ENCODE measurements at places on chromosomes 13 and 19.

DNA sequence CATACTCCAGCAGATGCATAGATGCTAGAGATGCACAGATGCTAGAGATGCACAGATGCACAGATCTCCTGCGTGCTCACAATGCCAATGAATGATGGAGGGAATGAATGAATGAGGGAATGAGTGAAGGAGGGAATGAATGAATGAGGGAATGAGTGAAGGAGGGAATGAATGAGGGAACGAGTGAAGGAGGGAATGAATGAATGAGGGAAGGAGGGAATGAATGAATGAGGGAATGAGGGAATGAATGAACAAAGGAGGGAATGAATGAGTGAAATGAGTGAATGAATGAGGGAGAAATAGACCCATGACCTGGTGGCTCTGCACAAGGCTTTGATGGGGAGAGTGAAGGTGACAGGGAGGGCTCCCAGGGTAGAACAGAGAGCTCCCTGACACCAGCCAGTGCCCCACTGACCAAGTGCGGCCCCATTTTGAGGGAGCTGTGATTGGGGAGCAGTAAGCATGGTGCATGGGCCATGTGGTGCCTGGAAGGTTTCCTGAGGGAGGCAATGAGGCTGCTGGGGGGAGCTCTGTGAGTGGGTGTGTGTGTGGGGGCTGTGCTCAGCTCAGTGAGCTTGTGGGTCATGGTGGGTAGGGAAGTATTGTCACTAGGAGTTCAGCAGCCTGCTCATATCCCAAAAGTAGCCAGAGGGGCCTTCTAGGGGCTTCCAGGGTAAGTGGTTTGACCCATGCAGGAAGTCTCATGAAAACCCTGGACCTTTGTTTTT, 12.7 kb downstream of the SLC27A1 start:
- no peak for DNase-seq

DNA sequence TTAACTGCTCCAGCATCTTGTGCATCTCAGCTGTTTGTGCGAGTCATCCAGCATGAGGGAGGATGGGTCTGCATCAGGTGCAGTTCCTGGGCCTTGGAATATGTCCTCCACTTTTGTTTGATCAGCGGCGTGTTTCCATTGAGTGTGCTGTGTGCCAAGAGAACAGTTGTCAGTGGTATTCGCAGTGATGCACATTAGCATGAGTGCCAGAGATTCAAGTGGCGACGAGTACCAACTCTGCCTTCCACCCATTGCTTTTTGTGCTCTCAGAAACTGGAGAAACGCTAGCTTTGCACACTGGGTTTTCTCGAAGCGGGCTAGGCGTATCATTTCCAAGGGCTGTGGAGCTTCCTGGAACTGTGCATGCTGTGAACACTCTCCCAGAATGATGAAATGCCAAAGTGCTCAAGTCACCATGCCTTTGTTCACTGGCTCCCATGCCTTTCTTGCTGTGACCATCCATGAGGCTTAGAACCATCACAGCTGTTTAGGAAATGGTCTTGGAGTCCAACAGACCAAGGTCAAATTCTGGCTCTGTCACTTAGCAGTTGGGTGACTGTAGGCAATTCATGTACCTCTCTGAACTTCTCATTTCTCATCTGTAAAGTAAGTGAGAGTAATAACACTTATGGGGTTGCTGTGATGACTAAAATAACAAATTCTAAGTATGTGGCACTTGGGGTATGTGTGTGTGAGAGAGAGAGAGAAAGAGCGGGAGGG, 18.4 kb downstream of the LRCH1 start:
- peak; percentile 80 for DNase-seq

- DNase-seq = no peak
These were observed 36.9 kb downstream of the WASF3 start for GRCh38 chr13:26594363-26594762.

GRCh38 chr13:112324116-112324515, 52.0 kb upstream of the SPACA7 start:
- DNase-seq = no peak

GRCh38 chr19:7386308-7386707, 37.6 kb downstream of the ARHGEF18 start:
- DNase-seq = no peak

- no peak for DNase-seq
These were observed 57.7 kb downstream of the ATP7B start for GRCh38 chr13:51953347-51954195.

- DNase-seq = no peak
These were observed 37.8 kb upstream of the POP4 start for GRCh38 chr19:29568036-29569025.

DNA sequence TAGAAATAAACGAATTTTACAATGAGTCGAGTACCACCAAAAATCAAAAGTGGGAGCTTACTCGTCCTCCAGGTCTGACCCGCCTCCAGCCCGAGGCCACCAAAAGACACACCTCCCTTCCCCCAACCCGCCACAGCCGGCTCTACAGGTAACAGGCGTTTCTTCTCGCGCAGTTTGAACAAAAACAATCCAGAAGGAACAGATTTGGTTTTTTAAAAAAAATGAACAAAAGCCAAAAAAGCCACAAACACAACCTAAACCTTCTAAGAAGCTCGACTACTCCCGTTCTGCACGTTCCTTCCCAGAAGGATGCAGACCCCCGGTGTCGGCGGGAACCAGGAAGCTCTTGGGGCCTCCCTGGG, 671 bp downstream of the ZDHHC20 start:
- DNase-seq = no peak

- peak; percentile 56 for DNase-seq
These were observed 360.9 kb downstream of the SLITRK5 start for GRCh38 chr13:88031980-88032559.

GRCh38 chr19:7983995-7984837, 21.2 kb downstream of the ELAVL1 start:
- no peak for DNase-seq

DNA sequence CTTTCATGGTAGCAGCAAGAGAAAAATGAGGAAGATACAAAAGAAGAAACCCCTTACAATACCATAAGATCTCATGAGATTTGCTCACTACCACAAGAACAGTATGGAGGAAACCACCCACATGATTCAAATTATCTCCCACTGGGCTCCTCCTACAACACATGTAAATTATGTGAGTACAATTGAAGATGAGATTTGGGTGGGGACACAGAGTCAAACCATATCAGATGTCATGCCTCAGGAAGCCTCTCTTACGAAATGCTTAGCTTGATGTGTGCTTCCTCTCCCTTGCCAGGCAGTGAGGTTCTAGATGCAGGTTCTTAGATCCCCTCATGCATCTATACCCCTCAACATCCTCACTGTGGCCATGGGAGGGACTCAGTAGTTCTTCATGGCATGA, 63.2 kb upstream of the RGCC start:
- no peak for DNase-seq

DNA sequence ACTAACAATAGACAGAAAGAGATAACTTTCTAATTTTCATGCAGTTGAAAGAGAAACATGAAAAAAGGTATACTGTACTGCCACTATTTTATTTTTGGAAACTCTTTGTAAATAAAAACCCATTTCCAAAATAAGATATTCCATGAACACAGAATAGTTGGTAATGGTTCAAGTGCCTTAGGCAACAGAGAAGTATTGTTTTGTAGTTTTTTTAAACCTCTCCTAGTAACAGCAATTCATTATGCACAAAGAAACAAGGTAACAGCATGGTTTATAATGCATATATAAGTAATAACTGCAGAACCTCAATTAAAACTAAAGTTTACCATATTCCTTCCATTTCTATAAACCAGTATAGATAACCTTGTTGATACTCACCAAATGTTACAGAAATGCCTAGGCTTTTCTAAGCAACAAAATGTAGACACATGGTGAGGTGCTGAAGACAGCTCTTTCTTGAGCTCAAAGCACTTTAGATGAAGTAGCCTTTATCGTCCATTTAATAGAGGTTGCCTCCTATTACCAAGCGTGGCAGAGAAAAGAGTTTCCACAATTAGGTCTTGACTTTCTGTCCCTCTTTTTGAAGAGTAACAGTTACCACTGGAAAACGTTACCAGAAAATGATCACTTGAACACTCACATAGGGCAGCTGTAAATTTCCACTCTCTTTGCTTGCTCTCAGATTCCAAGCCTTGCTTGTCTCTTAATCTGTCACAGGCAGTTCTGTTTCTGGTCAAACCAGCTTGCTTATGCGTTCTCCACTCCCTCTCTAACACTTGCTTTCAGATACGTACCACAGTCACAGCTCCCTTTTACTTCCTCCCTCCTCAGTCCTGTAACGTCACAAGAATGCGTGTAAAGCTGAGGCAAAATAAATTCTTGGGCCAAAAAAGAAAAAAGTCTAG, 42.9 kb downstream of the CAB39L start:
- peak; percentile 38 for DNase-seq

DNA sequence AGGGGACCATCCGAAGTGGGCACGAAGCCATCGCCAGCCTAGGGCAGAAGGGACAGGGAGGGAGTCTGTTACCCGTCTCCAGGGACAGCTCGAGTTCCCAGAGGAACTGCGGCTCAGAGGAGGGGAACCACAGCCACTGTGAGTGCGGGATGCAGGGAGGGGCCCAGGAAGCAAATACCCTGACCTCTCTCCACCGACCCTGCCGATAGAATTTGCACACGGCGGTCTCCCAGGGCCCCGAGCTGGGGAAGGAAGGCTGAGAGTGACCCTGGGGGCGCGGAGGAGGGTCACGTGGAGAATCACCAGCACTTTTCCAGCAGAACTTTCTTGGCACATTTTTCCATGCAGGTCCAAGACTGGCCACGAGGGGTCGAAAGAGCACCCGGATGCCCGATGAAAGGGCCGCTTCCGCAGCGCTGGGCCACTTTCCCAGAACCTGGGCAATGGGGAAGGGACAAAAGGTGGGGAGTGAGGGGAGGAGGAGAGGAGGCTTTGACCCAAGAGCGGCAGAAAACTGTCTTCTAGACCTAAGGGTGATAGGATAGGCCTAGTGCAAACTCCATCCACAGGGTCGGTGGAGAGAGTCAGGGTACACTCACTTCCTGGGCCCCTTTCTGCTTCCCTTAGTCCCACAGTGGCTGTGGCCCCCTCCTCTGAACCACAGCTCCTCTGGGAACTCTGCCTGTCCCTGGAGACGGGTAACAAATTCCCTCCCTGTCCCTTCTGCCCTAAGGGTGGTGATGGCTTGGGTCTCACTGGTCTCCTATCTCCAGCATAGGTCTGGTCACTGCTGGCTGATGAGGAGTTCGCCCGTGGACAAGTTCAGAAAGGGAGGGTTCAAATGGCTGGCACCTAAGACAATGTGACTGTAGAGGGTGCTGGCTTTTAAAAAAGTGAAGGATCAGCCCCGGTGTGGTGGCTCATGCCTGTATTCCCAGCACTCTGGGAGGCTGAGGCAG, 5.3 kb upstream of the GPR4 start:
- DNase-seq = peak; percentile 23

DNA sequence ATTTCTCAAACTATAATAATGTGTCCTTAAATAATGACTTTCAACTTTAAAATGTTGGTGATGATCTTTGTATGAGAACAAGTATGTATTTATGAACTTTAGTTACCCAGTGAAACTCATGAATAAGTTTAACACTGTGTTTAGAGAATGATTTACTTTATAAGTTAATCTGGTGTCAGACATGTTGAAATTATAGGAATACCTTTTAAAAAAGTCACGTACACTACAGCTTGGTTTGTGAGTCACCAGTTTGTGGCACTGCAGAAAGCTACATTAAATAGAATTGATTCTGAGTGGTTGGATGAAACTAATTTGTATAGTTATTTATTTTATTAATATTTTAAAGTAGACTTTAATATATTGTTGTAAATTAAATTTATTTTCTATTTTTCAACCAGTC, 1366.2 kb upstream of the PCDH20 start:
- DNase-seq = no peak

GRCh38 chr19:13742756-13743155, 21.6 kb upstream of the MRI1 start:
- DNase-seq = no peak

- no peak for DNase-seq
These were observed 2.4 kb downstream of the CTXN1 start for GRCh38 chr19:7923295-7924191.

DNA sequence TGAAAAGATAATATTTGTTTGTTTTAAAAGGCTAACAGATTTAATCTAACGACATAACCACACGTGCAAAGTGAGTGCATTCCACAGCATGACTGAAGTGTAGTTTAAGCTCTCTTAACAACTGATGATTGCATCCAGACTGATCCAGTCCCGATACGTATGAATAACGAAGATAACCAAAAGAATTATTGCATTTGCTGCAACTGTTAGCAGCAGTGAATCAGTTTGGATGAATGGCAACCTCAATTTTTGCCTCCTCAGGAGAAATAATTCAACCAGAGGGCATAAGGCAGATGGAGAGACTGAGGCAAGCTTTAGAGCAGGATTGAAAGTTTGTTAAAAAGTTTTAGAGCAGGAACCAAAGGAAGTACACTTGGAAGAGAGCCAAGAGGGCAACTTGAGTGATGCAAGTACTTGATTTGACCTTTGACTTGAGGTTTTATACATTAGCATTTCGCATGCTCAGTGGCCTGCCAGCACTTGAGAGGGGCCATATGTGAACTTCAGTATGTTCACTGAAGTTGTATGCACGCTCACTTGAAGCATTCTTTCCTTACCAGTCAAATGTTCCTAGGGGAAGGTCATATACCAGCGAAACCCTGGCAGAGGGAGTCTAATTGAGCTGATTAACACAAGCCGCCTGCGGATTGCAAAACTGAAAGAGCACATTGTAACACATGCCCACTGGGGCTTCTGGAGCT, 835.0 kb upstream of the PCDH20 start:
- no peak for DNase-seq

DNA sequence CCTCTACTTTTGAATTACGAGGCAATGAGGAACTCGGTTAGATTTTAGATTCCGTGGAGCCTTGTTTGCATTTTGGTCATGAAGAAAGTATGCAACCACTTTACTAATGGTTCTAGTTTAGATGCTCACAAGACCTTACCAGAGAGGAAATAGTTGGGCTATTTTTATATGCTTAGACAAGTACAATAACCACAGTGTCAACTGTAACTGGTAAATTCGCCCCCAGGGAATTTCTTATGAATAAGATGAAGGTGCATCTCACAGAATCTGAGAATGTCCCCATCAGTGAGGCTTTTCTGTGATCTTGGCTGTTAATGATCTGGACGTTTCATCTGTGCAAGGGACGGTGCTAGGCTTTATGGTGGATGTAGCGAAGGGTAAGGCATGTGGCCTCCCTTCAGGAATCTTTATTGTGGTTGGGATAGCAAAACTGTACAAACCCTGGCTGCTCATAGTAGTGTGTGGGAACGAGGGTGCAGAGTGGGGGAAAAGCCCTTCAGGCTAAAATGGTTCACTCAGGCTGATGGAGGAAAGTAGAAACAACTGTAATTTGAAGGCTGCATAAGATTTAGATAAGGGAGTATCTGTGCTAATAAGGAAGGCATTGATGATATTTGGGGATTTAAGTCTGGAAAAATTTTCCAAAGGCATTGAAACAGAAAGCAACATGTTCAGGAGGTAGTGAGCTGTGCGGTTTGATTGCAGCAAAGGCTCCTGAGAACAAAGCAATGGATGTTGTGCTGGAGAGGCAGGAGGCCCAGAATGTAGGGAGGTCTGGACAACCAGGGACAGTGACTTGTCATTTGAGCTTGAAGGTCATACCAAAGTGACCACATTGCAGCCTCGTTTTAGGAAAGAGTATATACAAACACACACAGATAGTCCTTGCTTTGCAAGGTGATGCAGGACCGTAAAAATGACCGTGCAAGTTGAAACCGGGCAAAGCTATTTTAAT, 28.4 kb downstream of the UBAC2 start:
- peak; percentile 94 for DNase-seq
